Activated effector memory CD4-positive, alpha-beta T cell treated with Interleukin-2 at 50 U/mL for 16 hours (primary cell): ENCODE measurements at places on chromosomes 1 and 21.

DNA sequence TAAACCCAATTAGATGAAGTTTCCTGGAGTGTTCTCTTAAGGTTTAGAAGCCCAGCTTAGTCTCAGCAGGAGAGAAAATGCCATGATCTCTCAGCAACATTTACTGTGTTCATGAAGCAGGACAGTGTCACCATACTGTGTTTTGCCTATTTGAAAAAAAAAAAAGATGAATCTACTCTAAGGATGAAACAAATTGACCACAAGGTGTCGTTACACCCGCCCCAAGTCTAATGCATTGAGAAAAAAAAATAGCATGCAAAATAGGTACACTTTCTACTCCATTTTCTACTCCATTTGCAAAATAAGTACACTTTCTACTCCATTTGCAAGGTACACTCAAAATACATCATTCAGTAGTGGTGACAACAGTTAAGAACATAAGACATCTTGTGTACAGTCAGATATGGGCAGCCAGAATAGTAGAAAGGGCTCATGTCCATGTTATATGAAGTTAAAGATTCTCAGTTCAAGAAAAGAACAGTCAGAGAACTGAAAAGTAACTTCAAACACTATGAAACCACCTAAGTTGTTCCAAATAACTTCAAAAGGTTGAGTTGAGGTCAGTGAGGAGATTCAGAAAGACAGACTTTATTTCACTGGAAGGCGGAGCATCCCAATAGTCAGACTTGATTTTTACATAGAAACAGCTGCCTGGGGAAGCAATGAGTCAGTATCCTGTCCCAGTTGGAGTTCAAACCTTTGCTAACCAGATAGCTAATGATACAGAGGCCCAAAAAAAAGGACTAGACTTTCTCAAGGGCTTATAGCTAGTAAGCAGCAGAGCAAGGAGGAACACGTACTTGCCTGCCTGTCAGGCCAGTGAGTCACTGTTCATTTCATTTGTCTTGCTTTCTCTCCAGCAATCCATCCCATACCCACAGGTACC is 13.3 kb downstream of the PLPPR5 start:
- DNase-seq = no peak

DNA sequence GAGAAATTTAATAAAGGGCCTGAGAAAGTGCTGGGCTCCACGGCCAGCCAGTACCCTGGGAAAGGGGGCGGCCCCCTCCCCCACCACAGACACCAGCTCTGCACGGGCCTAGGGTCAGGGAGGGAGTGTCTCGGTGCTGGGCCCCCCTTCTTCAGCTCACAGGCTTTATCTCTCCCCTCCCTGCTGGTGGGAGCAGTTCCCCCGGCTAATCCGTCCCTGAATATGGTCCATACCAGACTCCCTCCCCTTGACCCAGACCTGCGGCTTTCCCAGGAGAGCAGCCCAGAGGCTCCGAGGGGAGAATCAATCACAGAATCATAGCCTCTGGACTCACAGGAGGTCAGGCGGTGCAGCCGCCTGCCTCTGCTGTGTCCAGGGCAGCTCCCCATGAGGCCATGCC is 26.0 kb upstream of the RSPO1 start:
- DNase-seq = no peak

- no peak for DNase-seq
Measured at GRCh38 chr1:154796303-154796892, 73.7 kb downstream of the KCNN3 start.

DNA sequence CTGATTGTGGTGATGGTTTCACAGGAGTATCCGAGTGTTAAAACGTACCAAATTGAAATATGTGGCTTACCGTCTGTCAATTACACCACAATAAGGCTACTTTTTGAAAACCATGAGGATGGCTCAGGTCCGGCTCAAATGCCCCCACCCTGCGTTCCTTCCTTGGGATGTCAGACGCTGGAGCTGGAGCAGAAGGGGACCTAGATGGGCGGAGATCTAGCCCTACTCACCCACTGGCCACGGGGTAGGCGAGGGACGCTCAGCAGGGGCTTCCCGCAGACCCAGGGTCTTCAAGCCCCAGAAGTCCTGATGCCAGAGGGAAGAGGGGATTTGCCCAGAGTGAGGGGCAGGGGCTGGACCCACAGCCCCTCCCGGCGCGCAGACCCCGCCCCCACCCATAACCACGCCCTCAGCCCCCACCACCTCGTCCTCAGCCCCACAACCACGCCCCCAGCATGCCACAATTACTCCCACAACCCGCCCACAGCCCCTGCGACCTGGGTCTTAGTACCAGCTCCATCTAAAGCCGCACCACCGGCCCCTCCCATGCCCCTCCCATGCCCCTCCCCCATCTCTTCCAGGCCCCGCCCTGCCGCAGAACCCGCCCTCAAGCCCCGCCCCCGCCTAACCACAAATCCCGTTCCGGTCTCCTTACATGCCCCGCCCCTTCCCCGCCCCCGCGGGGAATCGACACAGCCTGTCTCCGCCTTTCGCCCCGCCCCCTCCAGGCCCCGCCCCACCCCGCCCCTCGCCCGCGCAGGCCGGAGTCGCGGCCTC is at the start of gene LRRC3:
Gene LRRC3, plus strand, starts transcription at position 764 of the 777 bp plus-strand sequence. CDS start 1,135 bp downstream, outside the sequence.
- peak; percentile 65 for DNase-seq

DNA sequence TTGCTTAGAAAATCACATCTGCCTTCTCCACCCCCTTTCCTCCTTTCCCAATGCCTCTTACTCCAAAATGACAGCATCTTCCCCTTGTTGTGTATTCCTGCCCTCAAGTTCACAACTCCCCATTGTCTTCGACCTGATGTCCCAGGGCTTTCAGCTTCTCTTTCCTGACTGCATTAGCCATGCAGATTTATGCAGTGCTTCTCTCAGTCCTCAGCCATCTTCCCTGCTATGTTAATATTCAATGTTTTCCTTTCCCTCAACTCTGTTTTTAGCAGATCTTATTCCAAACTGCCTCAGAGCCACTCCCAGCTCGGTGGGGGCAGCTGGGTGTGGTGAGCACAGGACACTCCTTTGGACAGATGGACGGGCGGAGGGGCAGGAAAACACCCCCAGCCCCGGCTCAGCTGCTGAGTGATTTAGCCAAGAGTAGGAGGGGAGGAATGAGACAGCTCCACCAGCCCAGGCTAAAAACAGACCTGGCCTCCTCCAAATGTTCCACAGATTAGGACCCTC is 71.0 kb downstream of the CD2 start:
- DNase-seq = no peak

DNA sequence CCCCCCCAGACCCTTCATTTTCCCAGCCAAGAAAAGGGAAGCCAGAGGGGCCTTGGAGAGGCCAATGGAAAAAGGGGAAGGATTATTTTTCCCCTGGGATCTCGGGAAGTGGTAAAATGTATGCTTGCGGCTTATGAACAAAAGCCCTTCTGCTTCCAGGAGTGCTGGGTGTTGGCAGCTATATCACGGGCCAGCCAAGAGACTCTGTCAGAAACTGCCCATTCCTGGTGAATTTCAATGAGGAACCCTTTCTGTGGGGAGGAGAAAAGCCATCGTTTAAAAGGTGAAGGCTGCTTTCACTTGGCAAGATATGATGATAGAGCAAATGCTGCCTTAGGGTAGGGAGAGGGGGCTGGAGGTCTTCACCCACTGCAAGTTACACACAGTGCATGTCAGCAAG is 69.7 kb upstream of the ZC3H12A start:
- DNase-seq = no peak

DNA sequence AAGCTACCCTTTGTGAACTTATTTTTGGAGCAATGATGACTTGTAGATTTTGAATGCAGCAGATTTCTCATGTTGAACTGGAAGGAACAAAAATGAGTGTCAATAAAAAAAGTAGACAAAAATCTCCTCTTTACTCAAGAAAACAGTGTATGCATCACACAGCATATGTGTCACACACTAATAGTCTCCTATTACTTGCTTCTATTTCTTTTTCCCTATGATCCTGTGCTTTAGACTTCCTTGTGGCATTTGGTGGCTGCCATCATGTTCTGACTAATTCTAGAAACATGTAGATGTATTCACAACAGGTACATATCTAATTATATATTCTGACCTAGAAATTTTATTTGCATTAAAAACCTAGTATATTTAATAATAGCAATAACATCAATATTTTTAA is 14.3 kb downstream of the RC3H1 start:
- DNase-seq = no peak

- peak; percentile 11 for DNase-seq
Measured at GRCh38 chr1:24481843-24482610, 20.6 kb upstream of the RCAN3 start.

DNA sequence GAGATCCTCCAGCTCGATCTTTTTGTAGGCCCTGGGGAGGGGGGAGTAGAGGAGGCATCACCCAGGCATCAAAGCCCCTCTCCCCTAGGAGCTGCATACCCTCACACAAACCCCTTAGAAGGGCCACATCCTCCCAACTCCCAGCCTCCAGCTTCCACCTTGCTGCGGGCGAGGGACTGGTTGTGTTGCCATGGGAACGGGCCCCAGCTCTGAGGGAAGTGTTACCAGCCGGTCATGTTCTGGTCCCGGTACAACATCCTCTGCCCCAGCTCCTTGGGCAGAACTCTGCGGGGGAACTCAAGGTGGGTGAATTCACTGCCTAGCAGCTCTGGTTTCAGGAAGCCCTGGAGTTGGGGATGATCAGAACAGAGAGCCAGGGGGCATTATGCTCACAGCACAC is 4.1 kb downstream of the PPM1J start:
- no peak for DNase-seq

DNA sequence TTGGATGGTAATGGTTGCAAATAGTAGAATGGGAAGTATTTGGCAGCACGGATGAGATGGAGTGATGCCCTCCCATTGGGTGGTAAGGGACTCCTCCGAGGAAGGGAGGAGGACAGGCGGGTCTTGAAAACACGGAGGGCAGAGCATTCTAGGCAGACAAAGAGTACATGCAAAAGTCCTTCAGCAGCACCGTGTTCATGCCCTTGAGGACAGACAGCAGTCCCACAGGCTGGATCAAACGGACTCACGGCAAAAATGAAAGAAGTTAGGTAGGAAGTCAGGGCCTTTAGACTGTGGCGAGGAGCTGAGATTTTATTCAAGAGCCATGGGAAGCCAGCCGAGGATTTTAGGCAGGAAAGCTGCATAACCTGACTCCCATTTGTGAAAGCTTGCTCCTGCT is 253.9 kb downstream of the RHOU start:
- DNase-seq = no peak

GRCh38 chr21:38544661-38545060 is 46.4 kb upstream of the ERG start:
- no peak for DNase-seq

DNA sequence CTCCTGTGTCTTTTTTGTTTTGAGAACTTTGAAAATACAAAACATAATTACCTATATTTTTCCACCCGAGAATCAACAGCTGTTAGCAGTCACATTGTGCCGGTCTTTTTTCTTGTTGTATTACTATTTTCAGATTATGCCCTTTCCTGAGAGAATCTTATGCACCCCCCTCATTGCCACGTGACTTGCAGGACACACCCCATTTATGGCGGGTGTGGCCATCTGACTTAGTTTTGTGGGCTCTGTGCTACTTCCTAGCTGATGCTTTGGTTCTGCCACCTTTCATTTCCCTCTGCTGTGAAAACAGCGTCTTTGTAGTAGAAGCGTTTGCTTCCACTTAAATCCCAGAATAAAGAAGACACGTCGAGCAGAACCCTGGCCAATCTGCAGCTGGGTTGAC is 82.8 kb upstream of the SOX13 start:
- DNase-seq = no peak

- no peak for DNase-seq
Measured at GRCh38 chr1:47532921-47533792, 95.3 kb downstream of the FOXD2 start.

GRCh38 chr1:92065042-92065441 is 10.2 kb downstream of the SETSIP start:
- no peak for DNase-seq

GRCh38 chr1:248910761-248911160 is 4.7 kb downstream of the PGBD2 start:
- DNase-seq = no peak

GRCh38 chr21:25818551-25818950 is 83.8 kb downstream of the GABPA start:
- no peak for DNase-seq
